ENCODE measurements at places on chromosomes 6 and 20.
A peak's percentile ranks its signal among the peaks of the same experiment; 100 is the strongest.

DNA sequence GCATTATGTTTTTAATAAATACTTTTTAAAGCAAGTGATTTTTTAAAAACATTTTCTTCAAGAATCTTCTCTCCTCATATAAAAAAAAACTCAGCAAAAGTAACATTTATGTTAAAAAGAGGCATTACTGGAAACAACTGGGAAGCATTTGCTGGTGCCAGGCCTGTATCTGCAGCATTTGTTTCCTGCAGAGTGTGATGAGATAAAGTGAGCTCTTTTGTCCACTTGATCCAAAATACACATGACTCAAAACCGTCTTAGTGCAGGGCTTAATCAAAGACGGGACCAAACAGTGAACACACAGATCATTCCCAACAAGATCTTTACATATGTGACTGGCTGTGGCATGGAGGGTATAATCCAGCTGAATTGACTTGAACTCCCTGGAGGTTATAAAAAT lies 28.3 kb upstream of the RIPPLY2 start:
- DNase-seq, result no peak

- DNase-seq, result no peak
Measured at GRCh38 chr6:31877651-31878161, 1.1 kb downstream of the SLC44A4 start.

DNA sequence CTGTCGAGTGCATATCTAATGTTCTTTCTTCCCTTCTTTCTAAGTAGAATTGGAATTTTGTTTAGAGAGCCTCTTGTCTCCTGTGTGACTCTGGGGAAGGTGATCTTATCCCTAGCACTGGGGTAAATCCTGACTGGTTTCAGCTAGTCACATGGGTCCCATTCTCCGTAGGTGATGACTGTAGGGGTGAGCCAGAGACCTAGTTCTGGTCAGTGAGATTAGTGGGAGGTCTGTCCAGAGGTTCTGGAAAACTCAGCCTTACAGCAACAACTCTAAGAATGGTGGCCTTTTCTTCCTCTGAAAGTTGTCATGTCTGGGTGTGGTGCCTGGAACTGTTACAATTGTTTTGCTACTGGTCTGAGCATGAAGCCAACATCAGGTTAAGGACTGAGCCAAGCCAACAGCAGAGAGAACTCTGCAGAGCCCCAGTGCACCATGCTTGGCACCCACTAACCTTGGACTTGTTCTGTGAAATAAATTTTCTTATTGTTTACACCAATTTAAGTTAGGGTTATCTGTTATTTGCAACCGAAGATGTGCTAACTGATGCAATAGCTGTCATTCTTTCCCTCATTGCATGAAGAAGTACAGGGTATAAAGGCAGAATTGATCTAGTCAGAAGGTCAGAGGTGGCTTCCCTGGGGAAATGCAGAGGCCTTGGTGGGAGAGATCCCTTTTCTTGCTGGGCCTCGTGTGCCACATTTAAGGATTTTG lies 56.8 kb upstream of the TULP4 start:
- DNase-seq, result no peak

DNA sequence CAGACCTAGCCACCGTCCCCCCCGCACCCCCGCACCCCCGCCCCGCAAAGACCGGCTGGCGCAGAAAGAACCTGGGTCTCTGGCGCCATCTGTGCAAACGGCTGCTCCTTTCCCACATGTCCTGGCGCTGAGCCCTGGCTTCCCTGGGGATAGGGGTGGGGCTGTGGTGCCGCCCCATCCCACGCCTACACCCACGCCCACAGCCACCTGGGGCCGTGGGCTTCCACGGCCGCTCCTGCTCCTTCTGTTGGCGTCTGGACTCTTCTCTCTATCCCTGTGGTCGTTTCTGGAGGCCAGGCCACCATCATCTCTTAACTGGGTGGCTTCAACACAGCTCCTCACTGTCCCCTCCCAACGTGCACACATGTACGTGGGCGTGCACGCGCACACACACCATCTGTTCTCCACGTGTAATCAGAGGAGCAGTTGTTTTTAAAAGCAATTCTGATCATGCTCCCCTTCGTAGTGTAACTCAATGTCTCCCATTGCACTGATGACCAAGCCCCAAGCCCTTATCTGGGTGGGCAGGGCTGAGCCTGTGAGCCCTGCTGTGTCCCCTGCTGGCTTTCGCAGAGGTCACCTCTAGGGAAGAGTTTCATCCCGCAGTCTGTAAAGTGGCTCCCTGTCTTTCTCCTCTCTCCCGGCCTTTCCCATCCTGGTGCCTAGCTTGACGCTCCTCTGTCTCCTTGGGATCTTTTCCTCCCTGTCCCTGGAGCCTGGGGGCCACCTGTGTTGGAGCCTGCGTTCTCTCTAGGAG lies 31.9 kb upstream of the FAM83D start:
- no peak for DNase-seq

GRCh38 chr6:91751526-91751925 lies 1164.7 kb upstream of the MAP3K7 start:
- no peak for DNase-seq

- DNase-seq, result no peak
Measured at GRCh38 chr6:43847741-43848630, 78.0 kb downstream of the VEGFA start.

DNA sequence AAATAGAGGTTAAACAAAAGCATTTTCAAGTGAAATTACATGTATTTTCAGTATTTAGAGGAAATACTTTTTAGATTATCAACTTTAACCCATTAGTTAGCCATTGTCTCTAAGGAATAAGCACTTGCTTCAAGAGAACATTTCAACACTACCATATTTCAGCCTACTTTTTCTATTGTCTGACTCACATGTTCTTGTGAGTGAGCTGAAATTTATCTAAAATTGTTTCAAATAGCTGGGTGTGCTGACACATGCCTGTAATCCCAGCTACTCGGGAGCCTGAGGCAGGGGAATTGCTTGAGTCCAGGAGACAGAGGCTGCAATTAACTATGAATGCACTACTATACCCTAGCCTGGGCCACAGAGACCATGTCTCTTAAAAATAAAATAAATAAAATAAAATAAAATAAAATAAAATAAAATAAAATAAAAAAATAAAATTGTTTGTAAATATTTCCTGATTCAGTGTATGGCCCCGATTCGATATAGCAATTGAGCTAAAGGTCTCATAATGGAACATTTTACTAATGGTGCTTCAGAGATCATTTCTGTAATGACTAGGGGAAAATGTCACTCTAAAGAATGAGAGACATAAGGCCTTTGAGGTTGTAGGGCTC lies 324.6 kb upstream of the PLCB4 start:
- no peak for DNase-seq

DNA sequence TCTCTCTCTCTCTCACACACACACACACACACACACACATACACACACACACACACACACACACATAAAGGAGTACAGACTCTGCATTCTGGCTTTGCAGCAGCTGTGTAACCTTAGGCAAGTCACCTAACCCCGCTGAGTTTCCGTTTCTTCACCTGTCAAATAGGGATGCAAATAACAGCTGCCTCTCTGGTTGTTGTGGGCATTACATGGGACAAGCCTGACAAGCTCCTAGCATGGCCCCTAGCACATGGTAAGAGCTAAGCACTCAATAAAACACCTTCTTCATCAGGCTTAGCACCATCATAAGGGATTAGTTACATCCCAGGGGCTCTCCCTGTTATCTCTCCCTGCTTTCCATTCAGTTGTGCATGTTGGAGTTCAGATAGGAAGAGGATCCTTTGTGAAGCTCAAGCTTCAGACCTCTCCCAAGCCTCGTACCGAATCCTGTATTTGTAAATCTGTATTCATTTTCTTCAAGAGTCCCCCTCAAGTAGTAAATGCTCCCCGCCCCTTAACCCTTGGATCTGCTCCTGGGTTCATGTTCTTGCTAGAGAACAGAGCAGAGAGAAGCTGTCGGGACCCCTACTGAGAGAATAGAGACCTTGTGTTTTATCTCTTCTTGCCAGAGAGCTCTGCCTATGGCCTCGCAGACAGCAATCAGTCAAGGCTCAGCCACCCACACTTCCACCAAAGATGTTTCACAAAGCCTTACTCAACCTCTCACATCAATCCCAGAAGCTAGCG lies 2.2 kb downstream of the SLC13A3 start:
- no peak for DNase-seq

GRCh38 chr6:111605100-111605751 lies 452 bp downstream of the TRAF3IP2 start:
- peak; percentile 68 for DNase-seq

- no peak for DNase-seq
Measured at GRCh38 chr20:34055290-34055689, 56.8 kb downstream of the EIF2S2 start.

DNA sequence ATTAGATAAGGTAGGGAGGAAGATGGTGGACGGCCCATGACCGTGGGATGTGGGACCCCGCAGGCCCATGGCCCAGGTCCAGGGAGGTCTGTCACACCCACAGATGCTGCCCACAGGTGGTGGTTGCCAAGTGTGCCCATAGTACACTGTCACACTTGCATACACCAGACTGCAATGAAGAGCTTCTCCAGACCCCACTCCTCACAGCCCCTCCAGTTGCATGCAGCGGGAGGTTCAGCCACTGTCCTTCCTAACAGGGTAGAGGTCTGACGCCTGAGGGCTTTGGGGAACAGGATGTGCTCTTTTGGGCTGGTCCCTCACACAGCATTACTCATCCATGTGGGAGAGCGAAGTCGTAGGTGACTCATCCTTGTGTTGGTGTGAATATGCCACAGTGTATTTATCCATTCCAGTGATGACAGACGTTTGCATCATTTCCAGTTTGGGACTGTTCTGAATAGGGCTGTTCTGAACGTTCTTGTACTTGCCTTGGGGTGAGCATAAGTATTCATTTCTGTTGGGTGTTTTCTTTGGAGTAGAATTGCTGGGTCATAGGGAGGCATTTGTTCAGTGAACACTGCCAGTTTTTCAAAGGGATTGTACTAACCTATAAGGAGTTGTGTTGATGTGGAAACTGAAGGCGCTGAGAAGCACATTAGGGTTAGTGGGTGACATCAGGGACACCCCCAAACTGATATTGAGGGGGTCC lies 10.1 kb upstream of the PYGB start:
- peak; percentile 99 for DNase-seq

DNA sequence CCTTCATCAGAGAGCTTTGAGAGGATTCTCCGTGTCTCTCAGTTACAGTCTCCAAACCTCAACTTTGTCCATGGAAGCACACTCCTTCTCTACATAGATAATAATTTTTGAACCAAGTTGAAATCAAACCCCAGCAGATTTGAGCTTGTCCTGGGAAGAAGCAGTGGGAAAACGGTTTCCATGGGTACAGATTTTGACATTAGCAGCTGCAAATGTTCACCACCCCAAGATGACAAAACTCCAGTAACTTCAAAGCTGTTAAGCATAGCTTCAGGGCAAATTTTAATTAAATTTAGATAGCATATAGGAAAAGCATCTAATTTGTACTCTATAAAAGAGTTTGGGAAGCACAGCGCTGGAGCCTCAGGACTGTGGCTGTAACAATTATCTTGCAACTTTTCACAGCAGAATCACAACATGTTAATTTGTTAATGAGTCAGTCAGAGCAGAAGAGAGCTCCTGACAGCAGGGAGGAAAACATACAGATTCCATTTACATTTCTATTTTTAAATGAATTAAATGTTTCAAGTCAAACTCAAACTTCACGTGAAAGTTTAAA lies 240.7 kb downstream of the BMP7 start:
- DNase-seq, result no peak

DNA sequence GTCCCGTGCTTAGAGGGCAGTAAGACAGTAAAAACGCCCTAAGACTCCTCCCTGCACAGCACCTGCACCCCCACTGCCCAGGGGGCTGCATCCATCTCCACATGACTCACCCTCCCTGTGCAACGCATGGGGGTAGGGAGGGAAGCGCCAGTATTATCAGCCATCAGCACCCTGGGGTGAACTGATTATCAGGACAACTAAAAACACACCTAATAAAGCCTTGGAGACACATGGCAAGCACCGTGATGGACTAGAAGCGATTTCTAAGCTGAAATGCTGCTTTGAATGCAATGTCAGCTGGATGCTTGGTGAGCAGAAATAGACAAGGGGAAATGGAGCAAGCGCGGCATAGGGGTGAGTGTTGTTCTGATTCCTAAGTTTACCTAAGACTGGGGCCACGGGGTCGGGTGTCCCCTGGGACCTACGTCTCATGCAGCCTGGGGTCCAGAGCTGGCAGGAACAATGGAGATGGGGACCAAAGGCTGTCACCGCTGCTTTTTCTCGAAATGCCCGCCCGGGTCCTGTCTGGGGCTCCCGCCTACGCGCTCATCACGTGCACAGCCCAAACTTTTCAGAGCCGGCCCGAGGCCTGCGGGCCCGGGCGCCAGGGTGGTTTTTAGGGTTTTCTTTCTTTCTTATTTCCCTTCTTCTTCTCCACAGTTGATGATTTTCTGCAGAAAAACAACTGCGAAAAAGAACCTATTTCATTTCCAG lies 702 bp upstream of the TNFAIP3 start:
- DNase-seq, result peak; percentile 67

DNA sequence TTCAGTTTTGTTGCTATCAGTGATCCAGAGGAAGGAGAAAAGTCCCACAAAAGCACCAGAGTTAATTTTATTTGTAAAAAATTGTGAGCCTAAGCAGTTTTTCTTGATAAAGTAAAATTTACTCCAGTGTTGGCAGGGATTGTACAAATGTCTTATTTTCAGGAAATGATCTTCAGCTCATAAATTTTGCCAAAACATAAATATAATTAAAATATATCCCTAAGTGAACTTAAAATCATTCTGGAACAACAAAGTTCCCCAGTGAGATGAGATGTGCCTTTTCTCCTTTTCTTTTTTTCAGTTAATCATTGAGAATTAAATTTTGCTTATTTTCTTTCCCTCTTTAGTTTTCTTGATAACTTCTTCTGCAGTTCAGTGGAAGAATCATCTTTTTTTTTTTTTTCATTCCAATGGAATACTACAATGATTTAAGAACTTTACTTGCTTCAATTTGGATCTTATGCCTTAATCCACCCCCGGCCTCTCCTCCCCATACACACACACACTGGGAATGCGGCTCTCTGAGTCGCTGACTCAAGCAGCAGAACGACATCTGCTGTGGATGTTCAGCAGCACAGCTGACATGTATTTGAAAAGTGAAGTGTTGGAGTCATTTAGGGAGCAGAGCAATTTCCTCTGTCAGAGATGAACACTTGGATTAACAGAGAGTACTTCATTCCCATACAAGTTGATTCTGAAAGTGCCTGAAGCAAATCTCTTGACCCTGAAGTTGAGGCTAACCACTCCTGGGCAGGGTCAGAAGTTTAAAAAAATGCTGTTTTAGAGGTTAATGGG lies 27.7 kb upstream of the LAMA4 start:
- DNase-seq, result peak; percentile 61

DNA sequence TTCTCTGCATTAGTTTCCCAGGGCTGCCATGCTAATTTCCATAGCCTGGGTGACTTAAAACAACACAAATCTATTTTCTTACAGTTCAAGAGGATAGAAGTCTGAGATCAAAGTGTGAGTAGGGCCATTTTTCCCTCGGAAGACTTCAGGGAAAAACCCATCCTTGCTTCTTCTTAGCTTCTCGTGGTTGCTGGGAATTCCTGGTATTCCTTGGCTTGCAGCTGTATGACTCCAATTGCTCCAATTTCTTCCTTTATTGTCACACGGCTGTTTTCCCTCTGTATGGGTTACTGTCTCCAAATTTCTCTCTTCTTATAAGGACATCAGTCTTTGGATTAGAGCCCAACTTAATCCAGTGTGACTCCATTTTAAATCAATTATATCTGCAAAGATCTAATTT lies 128.4 kb upstream of the JAG1 start:
- no peak for DNase-seq

Measured in HS-5 (cell line).